ENCODE measurements at places on chromosomes 7 and 10.

DNA sequence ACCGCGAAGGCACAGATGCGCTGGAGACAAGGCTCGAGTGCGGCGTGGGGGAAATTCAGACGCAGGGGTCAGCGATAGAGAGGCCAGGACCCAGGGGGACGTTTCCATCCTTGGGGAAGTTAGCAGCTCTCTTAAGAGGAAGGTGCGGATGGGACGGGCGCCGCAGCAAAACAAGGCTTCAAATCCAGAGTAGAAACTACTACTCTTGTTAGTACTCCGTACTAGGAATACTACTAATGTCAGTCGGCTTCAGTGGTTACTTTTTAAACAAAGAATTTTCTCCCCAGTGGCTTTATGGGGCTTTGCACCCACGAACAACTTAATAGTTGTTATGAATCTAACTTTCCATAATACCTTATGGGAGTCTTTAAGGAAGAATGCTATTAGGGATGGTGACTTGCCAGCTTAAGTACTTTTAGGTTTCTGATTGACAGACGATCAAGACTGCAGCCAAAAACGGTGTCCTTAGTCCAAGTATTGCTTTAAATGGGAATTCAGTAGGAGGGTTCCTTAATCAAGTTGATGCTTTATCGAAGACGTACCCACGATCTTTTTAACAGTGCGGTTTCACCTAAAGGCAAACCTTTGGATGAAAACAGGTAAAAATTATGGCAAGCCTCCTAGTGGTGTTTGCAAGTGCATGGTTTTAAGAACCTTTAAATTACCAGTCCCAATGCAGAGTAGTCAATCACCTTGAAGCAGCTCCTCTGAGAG is 812 bp upstream of the IDE start:
- peak overlapping the region; percentile 69 for H3K4me3 ChIP-seq
- no peaks in the 10 kb centered on the region for H3K36me3 ChIP-seq
- H3K4me1 ChIP-seq, result peaks cover 22% of the 10 kb centered on the region

DNA sequence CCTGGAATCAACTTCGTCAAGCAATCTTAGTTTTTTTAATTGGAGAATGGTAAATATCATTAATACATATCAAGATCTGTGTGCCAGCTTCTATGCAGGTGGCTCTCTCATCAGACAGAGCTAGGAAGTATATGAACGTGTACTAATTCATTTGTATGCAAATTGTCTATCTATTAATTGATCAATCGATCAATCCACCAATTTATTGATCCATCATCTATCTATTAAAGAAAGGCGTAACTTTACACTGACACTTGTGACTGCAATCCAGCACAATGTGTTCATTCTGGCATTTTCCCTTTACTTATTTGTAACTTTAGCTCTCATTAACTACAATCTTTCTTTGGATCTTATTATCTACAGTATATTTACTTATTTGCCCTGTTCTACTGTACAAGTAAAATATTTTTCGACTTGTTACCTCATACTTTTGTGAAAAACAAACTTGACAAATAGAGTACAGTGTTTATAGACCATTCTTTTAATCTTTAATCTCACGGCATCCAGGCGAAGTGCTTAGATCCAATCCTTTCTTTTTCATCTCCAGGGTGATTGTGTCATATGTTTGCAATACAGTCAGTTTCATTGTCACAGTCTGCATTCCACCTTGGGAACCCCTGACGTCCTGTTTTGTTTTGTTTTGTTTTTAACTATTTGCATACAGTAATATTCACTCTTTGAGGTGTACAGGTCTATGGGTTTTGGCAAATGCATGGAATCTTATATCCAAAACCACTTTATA is 22.0 kb upstream of the GHRHR start:
- no peaks in the 10 kb centered on the region for H3K36me3 ChIP-seq
- H3K4me3 ChIP-seq, result no peak overlapping the region
- DNase-seq, result no peak
- peaks cover 9% of the 10 kb centered on the region for H3K4me1 ChIP-seq
- peak overlapping the region; percentile 58 for H3K27ac ChIP-seq

DNA sequence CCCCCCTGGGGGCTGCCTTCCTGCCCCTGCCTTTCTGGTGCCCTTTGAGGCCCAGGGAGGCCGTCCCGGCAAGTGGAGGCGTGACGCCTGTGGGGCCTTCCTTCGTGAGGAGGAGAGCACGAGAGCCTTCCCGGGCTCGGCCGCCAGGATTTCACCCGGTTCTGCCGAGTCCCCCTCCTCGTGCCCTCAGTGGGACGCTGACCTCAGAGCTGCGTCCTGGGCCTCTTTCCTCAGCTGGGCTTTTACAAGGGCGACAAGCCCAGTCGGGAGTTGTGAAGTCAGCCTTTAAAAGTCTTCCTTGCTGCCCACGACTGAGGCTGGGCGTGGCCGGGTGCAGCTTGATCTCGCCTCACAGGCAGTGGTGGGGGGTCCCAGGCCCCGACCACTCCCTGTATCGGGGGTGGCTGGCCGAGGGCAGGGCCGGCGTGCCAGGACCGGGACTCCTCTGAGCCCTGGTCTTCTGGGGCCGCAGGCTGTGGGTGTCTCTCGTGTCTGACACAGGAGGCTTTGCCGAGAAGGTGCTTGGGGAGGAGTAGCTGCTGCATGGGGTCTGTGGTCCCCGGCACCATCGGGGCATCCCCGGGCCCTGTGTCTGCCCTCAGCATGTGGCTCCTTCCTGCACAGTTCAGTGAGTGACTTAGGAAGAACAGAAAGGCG is 41.8 kb downstream of the FAM20C start:
- H3K4me1 ChIP-seq, result peaks cover 22% of the 10 kb centered on the region
- H3K36me3 ChIP-seq, result no peaks in the 10 kb centered on the region
- DNase-seq, result no peak
- no peak overlapping the region for H3K4me3 ChIP-seq
- H3K27me3 ChIP-seq, result no peaks in the 10 kb centered on the region

DNA sequence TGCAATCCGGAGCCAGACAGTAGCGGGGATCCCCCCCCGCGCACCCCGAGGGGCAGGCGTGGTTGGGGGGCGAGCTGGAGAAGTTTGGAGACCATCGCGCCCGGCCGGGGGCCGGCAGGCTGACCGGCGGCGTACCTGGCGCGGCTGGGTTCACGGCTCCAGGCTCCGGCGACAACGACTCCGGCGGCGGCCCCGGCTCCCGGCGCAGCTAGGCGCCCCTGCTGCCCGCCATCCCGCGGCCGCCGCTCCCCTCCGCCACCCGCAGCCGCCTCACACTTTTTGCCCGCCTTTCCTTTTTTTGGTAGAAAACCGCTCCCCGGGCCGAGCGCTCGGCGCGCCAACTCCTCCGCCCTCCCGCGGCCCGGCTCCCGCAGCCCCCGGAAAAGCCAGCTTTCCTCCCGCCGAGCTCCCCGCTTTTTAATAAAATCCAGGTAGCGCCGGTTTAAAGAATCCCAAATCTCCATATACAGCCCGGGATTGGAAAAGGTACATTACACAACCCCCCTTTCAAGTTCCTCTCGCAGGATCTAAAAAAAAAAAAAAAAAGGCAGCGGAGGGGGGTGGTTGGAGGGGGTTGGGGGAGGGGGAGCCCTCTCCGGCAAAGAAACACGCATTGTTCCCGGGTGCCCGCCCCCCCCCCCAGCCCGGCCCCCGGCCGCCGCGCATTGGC is at the start of gene TNRC18:
TNRC18 (minus strand) TSS at position 529 of the 670 bp plus-strand sequence. CDS start 2,588 bp downstream, outside the sequence.
- peak within 1 kb of the TSS; percentile 85 for H3K4me3 ChIP-seq
- H3K4me1 ChIP-seq, result peaks cover 7% of the 10 kb centered on the region
- DNase-seq, result no peak
- H3K27me3 ChIP-seq, result no peaks in the 10 kb centered on the region

GRCh38 chr10:91002656-91003055 is 81.8 kb upstream of the ANKRD1 start:
- H3K36me3 ChIP-seq, result no peaks in the 10 kb centered on the region
- no peak for DNase-seq
- H3K4me3 ChIP-seq, result no peak overlapping the region
- H3K27me3 ChIP-seq, result no peaks in the 10 kb centered on the region
- no peak overlapping the region for H3K27ac ChIP-seq
- peaks cover 5% of the 10 kb centered on the region for H3K4me1 ChIP-seq

- no peak overlapping the region for H3K27ac ChIP-seq
- no peaks in the 10 kb centered on the region for H3K36me3 ChIP-seq
- H3K27me3 ChIP-seq, result no peaks in the 10 kb centered on the region
- H3K4me1 ChIP-seq, result peaks cover 3% of the 10 kb centered on the region
- no peak overlapping the region for H3K4me3 ChIP-seq
These were observed 55.7 kb downstream of the TMEM209 start for GRCh38 chr7:130149281-130150139.

GRCh38 chr10:102514487-102515311 is 10.9 kb downstream of the SUFU start:
- no peak overlapping the region for H3K4me3 ChIP-seq
- no peaks in the 10 kb centered on the region for H3K27me3 ChIP-seq
- no peaks in the 10 kb centered on the region for H3K4me1 ChIP-seq

- H3K27ac ChIP-seq, result no peak overlapping the region
- peaks cover 6% of the 10 kb centered on the region for H3K36me3 ChIP-seq
- H3K4me1 ChIP-seq, result no peaks in the 10 kb centered on the region
- no peaks in the 10 kb centered on the region for H3K27me3 ChIP-seq
- DNase-seq, result no peak
- H3K4me3 ChIP-seq, result no peak overlapping the region
These were observed 47.7 kb downstream of the DLD start for GRCh38 chr7:107938456-107939250.

- no peaks in the 10 kb centered on the region for H3K36me3 ChIP-seq
- H3K27ac ChIP-seq, result no peak overlapping the region
- H3K4me1 ChIP-seq, result no peaks in the 10 kb centered on the region
- no peaks in the 10 kb centered on the region for H3K27me3 ChIP-seq
- no peak for DNase-seq
- no peak overlapping the region for H3K4me3 ChIP-seq
These were observed 38.3 kb upstream of the PPP2R2D start for GRCh38 chr10:131862548-131862947.

DNA sequence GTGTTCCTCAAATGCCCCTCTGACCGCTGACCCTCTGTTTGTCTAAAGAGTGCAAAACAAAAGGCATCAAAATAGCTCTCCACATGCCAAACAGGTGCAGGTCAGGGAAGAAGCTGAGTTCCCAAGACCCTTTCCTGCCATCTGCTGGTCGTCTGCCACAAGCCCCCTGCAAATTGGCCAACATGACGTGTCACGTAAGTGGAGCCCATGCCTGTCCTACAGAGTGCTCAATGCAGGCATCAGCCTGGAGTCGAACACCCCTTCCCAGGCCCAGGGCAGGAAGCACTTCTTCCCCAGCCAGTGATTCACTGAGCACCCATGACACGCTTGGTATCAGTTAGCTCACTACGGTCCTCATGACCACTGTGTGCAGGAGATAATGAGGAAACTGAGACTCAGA is 14.1 kb downstream of the TMEM72 start:
- H3K36me3 ChIP-seq, result no peaks in the 10 kb centered on the region
- H3K27me3 ChIP-seq, result no peaks in the 10 kb centered on the region
- DNase-seq, result peak; percentile 73
- no peak overlapping the region for H3K27ac ChIP-seq

- H3K4me3 ChIP-seq, result no peak overlapping the region
- no peak overlapping the region for H3K27ac ChIP-seq
- no peaks in the 10 kb centered on the region for H3K27me3 ChIP-seq
- H3K36me3 ChIP-seq, result no peaks in the 10 kb centered on the region
- DNase-seq, result no peak
- no peaks in the 10 kb centered on the region for H3K4me1 ChIP-seq
These were observed 42.5 kb upstream of the USP6NL start for GRCh38 chr10:11653758-11654471.

DNA sequence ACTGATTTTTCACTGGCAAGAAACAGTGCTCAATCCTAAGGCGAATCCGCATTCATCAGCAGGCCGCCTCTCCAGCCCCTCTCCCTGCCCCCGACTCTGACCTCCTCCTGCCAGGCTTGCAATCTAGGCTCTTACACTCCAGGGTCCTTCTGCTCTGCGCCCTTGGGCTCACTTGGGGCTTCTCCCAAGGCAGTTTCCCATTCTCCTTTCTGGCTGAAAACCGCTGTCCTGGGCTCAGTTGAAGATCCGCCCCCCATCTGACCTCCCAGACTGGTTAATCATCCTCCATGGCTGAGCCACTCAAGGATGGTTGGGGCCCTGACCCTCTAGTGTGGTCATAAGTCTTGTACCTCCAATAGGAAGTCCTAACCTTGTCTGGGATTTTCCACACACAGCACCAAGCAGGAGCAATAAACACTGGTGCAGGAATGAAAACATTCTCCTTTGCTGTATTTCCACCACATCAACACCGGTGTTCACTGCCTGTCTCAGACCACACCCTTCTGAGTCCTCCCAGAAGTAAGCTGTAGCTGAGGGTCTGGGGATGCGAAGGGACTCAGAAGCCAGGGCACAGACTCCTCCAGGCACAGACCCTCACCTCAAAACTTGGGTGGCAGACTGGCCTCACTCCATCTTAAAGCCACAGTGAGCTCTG is 42.4 kb downstream of the TNS3 start:
- no peak overlapping the region for H3K4me3 ChIP-seq
- H3K36me3 ChIP-seq, result peaks cover 2% of the 10 kb centered on the region
- no peaks in the 10 kb centered on the region for H3K27me3 ChIP-seq
- peak overlapping the region; percentile 56 for H3K27ac ChIP-seq
- DNase-seq, result peak; percentile 79

- no peaks in the 10 kb centered on the region for H3K36me3 ChIP-seq
- no peak overlapping the region for H3K27ac ChIP-seq
- no peak overlapping the region for H3K4me3 ChIP-seq
- H3K4me1 ChIP-seq, result peaks cover 7% of the 10 kb centered on the region
These were observed 78.1 kb upstream of the CCDC6 start for GRCh38 chr10:59984415-59984814.

DNA sequence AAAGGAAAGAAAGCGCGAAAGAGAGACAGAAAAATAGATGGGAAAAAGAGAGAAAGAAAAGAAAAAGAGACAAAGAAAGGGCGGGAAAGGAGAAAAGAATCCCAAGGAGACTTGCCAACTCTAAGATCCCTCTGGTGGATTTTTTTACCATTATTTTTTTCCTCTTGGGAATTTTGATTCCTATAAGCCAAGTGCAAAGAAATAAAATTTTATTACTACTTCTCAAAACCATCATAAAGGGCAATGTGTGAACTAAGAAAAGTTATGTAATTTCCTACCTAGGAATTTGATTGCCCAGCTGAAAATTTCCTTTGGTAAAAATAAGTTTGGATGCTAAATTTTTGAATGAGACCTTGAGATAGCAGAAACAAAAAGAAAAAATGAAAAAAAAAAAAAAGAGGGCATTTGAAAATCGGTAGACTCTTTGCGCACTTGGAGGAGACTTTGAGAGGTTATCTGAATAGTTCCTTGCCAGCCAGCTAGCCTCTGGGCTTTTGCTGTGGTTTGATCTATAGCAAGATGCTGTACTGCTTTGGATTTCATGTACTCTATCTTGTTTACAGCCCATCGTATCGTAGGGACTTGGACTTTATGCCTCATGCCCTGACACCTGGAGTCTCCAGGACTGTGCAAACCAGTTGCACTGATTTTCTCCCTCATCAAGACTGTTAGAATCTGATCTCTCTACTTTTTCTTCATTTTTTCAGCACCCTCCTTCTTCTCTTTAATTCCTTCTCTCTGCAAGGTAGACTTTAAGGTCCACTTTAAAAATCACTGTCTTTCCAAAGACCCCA is 535.4 kb upstream of the MKI67 start:
- H3K4me3 ChIP-seq, result no peak overlapping the region
- no peaks in the 10 kb centered on the region for H3K27me3 ChIP-seq
- no peaks in the 10 kb centered on the region for H3K36me3 ChIP-seq
